ENCODE measurements at places on chromosomes 11 and 22.

DNA sequence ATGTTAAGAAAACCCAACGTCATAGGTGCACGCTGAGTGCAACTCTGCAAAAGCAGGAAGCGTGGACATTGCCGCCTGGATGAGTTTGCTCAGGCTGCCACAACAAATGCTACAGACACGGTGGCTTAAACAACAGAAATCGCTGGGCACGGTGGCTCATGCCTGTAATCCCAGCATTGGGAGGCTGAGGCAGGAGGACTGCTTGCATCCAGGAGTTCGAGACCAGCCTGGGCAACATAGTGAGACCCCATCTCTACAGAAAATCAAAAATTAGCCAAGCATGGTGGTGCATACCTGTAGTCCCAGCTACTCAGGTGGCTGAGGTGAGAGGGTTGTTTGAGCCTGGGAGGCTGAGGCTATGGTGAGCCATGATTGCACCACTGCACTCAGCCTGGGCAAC is 13.4 kb upstream of the PGA3 start:
- DNase-seq = no peak

- DNase-seq = no peak
These were observed 51.4 kb downstream of the EMSY start for GRCh38 chr11:76496174-76496573.

DNA sequence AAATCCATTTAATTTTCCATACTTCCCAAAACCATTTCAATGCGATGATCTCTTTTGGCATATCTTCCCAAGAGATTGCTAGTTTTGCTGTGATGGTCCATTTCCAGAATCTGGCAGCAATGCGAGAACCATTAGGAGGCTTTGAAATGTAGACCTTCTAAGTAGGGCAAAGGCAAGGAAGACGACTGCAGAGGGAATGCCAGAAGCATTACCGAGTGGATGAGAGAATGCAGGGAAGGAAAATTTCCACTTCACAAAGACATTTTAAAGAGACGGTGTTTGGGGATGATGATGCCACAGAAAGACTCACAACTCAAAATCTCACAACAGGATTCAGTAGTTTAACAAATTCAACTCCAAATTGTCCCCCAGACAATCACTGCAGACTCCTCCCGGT is 471 bp upstream of the CEP126 start:
- peak; percentile 34 for DNase-seq

DNA sequence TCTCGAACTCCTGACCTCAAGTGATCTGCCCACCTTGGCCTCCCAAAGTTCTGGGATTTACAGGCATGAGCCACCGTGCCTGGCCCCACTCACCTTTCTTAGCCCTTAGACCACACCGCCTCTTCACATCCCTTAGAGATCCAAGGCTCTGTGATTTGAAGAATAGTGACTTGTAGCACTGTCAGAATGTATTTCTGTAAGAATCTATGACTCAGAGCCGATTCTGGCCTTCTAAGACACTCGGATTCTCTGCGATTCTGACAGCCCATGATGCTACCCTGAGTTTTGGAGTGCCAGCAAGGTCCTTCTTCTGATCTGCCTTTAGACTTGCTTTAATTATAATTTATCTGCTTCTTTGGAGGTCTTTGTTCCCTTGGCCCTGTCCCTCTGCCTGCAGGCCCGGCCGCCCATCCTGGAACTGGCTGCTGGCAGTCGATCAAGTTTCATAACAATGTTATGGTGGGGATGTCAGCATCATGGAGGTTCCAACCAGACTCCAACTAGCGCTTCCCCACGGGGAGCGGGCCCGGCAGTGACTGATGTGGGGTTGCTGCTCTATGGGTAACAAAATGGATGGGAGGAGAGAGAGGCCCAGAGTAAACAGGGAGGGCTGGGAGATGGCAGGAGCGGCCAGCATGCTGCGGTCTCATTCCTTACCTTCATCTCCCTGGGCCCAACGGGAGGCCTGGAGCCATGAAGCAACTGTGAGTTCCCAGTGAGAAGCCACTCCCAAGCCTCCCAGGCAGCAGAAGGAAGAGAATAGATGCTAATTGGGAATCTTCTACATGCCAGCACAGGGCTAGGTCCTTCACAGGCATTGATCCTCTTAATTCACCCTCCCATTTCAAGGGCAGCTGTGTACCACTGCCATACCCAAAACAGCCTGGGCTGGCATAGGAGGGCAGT is 55.7 kb upstream of the RASD2 start:
- no peak for DNase-seq

DNA sequence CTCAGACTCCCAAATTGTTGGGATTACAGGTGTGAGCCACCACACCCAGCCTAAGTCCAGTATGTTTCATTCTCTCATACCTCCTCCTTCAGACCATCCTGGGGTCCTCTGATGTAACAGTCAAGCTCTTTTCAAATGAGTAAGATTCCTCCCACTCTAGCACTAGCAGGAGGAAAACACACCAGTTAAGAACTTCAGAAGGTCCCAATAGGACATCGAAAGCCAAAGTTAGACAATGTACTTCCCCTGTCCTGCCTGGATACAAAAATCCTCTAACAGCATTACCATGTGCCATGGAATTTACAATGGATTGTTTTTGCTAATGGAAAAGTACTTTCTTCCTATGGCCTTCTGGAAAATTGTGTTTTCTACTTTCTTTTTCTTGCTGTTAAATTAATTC is 67.1 kb downstream of the CCDC34 start:
- DNase-seq = no peak

- no peak for DNase-seq
These were observed 13.9 kb downstream of the DUSP8 start for GRCh38 chr11:1557904-1558774.

DNA sequence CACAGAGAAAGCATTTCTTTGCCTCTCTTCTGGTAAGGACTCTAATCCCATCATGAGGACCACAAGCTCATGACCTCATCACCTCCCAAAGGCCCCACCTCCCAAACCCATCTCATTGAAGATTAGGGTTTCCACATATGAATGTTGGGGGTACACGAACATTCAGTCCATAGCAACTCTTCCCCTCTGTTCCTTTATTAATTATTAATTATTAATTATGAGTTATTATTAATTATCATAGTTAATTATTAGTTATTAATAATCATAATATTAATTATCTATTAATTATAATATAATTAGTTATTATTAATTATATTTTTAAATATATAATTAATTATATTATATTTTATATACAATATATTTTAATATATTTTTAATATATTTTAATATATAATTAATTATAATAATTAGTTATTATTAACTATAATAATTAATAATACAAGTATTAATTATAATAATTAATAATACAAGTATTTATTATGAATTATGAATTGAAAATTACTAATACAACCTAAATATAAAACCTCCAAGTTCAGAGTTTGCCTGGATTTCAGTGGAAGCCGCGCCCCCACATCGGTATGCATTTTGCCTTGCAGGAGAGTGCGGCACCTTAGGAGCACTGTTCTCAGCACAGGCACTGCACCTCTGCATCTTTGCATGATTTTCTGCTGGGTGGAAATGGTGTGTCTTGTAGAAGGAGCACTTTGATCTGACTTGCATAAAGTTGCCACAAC is 128.0 kb upstream of the FGF3 start:
- DNase-seq = no peak

DNA sequence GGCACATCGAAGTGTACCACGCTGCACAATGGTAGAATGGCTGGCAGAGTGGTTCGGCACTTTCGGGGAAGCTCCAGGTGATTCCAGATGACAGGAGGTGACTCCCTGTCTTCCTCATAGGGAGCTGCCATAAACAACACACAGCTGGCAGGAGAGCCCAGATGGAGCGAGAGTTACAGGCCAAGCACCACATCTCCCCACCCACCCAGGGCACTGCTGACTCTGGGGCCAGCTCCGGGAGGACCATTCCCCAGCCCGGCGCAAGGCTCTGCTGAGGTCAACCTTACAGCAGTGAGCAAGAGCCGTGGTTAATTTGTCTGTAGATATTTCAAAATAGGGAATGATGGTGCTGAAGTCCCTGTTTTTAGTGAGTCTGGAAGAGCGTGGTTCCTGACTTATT is 78.8 kb upstream of the HMGXB4 start:
- no peak for DNase-seq

DNA sequence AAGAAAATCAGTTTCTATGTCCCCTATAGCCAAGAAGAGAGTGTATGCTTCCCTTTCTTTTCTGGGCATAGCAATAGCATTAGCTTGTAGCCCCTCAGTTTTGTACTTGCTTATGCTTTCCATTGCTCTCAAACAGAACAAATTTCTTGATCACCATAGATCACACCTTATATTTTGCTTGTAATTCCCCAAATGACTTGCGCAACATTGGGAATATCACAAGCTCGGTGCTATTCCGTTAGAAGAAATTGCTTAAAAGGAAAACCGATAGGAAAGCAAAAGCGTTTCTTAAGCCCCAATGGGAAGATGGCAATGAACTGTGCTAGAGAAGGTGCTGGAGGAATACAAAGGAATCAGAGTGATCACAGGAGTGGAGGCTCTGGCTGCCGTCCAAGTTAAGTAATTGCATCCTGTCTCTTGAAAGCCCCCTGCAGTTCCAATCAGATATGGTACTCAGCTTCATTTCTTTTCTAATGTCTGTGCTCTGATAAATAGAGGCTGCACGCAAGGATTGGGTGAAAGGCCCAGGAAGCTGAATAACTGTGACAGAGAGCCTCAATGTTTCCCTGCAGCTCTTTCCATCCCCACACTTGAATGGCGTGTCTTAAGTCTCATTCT is 182.1 kb upstream of the KIRREL3 start:
- DNase-seq = peak; percentile 95

- DNase-seq = peak; percentile 56
These were observed 47.2 kb upstream of the SYT7 start for GRCh38 chr11:61627850-61628661.

GRCh38 chr11:29679996-29680395 is 336.8 kb downstream of the KCNA4 start:
- no peak for DNase-seq

- DNase-seq = no peak
These were observed 65.4 kb downstream of the SHISAL1 start for GRCh38 chr22:44247346-44247745.

DNA sequence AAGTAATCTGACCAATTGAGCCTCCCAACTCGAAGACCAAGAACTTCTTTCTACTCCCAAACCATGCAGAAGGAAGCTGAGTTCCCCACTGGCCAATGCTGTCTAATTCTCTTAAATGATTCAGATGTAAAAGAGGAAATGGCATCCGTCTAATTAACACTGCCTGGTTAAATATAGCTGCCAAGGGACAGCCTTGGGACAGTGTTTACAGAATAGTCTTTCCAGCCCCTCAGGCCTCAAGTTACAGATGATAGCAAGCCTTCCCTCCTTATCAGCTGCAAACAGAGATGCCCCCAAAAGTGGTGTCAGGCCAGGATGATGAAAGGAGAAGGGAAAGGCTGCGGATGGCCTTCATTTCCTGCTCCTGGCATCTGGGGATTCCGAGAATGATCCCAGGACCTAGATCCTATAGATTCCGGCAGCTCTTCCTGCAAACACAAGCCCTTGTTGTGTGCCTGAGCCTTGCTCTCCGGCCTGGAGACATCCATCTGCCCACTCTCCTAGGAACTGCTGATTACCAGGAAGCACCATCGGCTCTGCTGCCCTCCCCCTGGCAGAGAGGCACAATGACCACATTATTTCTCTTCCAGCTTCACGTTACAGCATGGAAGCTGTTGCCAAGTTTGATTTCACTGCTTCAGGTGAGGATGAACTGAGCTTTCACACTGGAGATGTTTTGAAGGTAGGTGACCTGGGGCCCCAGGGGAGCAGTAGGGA is 13.5 kb upstream of the TMA7B start:
- DNase-seq = peak; percentile 15

DNA sequence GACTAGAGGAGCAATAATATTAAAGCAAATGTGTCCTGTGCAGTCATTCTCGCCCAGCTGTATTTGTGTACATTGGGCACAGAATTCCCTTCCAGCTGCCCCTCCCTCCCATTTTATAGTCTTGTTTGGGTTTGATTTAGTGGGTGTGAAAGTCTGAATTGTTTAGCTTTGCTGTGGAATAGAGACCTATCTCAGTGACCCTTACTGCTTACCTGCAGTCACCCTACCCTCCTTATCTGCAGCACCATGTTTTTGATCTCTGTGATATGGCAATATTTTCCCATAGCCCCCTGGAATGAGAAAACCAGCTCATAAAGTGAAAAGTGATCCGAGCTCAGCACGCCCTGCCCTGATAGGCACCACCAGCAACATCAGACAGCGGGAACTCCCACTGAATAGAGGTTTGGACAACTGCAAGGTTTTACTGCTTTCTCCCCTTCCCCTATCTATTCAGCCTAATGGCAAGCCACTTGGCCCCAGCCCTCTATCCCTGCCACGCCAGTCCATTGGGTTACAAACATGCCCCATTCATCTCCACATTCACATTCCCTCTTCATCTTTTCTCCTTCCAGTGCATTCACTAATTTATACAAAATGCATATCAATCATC is 199.0 kb downstream of the ETS1 start:
- DNase-seq = no peak

DNA sequence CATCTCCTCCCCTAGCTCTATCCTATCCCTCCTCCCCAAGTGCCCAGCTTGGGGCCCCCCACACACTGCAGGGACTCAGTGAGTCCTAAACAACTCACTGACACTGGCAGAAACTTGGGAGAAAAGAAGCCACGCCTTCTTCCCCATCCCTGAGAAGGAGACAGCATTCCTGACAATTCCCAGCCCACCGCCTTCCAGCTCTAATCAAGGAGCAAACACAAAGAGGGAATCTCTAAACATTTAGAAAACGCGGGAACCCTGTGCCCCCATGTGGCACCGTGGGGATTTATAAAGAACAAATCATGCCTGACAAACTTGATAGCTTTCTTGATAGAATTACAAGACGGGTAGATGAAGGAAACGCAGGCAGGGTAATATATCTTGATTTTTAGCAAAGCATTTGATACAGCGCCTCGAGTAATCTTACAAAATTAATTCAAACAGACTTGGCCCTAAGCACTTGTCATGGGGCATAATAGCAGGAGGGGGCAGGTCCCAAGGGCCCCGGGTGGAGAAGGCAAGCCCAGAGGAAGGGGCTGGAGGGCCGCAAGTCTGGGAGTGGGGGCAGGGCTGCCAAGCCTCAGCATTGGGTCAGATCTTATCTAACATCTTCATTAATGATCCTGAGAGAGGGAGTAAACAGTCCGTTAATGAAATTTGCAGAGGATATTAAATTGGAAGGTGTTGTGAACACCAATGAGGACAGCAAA is 4.5 kb downstream of the CHST1 start:
- DNase-seq = no peak

GRCh38 chr11:117815262-117815803 is 9.2 kb downstream of the FXYD2 start:
- no peak for DNase-seq

- no peak for DNase-seq
These were observed 102.7 kb upstream of the PARVA start for GRCh38 chr11:12274558-12275197.

DNA sequence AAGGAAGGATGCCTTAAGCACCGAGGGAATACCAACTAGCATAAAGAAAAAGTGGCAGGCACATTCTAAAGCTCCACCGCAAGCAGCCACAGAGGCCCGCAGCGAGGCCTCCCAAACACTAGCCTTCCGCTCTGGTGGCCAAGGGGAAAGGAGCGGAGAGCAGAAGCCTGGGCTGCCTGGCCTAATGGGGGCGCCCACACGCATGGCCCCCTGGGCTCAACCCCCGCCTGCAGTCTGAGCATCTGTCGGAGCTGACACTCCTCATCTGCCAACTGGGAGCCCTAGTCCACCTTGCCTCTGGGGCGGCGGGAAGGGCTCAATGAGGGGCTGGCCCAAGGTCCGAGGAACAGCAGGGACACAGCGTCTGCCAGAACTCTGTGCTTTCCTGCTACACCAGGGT is 50.1 kb upstream of the WNT11 start:
- DNase-seq = no peak
